Activated T-cell treated with anti-CD3 and anti-CD28 coated beads, Interleukin-2, amount 50 U/mL, for 72 hours (primary cell): ENCODE measurements at places on chromosomes 1 and 21. TPM values are rescaled to one million over a fixed set of nuclear protein-coding genes. Genes with fewer than 3 reads are reported as not detected.

ATP6V1G3 gene
- not detected for total RNA-seq

ARHGEF19 gene
- 7.0 TPM for total RNA-seq

DNA sequence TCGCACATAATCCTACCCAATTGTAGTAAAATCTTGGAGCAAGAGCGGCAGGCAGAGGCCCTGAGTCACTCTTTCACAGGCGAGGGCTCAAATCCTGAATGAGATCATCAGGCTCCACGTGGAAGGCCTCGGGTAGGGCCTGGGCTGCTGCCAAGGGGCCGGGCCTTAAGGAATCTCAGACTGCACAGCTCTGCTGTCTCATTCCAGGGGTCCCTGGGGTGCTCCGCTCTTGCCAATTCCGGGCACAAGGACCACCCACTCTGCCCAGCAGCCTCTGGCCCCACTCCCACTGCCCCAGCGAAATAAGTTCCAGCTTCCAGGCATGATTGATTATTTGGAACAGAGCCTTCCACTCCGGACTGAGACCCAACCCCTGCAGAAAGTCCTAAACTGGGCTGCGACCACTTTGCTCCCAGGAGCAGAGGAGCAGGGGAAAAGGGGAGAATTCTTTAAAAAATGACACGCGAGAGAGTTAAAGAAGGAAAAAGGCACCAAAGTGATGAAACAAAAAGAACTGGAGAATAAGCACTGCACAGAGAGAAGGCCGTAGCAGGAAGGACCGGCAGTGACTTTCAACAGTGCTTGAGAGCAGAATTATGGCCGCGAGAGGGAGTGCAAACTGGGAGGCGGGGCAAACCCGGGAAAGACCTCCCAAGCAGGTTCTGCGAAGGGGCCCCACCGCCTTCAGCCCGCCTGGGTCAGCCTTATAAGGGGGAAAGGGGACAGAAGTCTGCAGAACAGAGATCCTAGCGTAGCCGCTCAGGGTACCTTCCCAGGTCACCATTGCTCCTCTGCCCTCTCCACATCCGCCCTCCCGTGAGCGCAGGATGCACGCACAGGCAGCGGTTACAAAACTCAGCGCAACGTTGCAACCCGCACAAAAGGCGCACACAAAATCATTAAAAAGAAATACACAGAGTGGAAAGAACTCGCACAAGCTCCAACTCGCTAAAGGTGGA lies 2.0 kb downstream of the ADAMTS1 start:
- DNase-seq: peak; percentile 16

TRNP1 gene
- 0.96 TPM for total RNA-seq

DNA sequence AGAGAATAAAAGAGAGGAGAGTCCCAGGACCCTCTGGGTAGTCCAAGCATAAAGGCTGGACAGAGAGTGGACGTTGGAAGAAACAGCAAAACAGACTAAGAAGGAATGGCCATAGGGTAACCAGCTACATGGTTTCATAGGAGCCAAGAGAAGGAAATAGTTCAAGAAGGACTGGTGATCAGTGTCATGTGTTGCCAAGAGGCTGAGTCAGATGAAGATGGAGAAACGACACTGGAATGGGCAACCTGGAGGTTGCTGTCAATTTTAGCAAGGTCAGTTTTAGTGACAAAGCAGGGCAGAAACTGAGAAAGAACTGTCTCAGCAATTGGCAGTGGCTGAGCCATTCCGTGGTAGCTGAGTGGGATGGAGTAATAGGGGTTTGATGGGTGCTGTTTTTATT lies 41.4 kb downstream of the HMGB4 start:
- DNase-seq: no peak

DNA sequence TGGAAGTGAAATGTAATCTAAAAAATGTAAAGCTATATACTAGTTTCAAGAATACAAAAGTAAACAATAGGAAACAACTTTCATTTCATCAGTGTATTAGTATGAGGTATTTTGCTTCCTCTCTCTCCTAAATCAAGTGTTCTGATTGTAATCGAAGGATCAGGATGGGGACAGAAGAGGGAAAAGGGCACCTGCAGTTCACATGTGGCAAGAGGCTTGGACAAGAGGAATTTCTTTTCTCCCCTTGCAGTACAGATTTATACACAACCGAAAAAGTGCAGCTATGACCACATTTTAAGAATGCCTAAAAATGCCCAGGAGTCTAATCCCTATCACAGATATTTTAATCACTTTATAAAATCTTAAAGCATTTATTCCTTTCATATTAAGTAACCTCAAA lies 63.7 kb downstream of the NRIP1 start:
- DNase-seq: no peak

LYST gene
- 50.7 TPM for total RNA-seq

DNA sequence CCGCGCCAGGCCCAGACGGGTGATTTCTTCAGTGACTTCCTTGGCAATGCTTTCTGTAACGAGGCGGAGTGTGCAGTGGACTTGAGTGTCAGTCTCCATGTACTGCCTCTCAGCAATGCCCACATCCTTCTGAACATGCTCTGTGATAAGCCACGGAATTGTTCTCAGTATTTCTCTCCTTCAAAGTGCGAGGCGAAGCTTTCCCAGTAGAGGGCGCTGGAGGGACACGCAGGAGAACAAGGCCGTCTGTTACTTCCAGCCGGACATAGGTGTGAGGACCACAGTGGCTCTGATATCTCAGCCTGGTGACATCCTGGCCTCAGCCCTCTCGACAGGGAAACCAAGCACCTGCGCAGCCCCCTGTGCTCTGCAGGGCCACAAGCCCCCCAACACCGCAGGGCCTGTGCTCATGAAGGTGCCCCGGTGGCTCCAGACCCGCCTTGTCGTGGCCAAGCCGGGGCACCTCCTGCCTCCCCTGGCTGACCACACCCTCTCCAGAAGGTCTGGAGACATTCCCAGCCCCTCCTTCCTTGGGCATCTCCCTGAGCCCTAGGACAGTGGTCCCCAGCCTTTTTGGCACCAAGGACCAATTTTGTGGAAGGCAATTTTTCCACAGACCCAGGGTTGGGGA lies 46.1 kb upstream of the BACE2 start:
- DNase-seq: peak; percentile 66

TMEM200B gene
- 0.36 TPM for total RNA-seq

DNA sequence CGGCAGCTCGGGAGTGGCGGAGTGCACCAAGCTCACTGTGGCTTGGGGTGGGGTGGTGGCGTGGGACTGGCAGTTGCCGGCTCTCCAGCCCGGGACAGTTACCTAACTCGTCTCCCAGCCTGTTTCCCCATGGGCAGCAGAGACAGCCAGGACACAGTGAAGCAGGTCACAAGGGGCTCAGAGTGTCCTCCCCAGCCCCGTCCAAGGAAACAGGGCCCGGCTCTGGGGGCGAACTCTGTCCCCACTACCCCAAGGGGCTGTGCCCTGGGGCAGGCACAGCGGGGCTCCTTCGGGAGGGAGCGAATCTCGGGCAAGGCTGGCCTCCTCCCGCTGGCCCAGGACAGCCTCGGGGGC lies 759 bp downstream of the GPR157 start:
- DNase-seq: no peak

DNA sequence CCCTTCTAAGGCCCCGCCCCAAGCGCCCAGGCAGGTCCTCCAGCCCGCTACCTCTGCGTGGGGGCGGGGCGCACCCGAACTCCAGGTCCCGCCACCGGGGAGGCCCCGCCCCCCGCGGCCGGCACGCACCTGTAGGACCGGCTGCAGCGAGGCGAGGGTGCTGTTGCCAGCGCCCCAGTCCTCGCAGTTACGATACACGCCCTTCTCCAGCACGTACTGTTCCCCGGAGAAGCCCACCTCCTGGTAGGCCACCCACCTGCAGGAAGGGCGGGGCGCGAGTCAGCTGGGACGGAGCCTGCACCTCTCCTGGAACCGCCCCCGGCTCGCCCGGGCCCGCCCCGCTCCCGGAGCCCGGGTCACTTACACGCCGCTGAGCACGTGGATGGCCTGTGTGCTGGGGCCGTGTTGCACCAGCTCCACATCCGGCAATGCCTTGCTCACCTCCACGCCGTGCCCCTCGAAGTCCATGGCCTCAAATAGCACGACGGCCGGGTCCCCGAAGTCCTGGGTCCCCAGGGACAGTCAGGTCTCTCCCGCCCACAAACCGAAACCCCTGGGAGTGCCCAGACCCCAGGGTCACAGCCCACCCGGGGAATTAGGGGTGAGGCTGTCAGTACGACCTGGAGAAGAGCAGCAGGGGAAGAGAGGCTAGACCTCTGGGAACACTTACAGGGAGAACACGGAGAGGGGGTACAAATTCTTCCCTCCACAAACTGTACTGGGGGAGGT lies 17.3 kb downstream of the CRYBG2 start:
- peak; percentile 84 for DNase-seq

DNA sequence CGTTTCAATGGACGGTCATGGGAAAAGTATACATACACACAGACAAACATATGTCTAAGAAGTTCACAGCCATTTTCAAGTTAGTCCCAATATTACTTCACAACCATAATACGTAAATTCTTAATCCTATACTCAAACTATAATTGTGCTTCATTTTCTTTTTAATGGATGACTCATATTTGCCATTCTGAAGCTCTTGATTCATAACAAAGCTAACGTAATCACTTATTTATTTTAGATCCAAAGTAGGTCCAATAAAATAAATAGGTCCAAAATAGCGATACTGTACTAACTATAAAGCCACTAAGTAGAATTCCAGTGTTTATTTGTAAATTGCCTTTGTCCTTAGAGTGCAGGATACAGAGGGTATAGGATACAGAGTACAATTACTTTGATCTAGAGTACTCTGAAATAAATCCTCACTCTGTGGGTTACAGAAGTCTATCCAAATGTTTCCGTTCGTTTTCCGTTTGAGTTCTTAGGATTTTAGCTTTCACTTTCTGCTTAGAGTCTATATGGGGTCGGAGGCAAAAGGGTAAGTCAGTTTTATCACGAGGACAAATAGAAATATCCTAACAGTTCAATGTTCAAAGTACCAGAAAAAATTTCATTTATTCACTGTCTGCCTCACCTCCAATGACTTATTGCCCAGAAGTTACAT lies 8.8 kb upstream of the C1orf115 start:
- DNase-seq: no peak

CLEC20A gene
- total RNA-seq: not detected

CFHR1 gene
- total RNA-seq: not detected

DNA sequence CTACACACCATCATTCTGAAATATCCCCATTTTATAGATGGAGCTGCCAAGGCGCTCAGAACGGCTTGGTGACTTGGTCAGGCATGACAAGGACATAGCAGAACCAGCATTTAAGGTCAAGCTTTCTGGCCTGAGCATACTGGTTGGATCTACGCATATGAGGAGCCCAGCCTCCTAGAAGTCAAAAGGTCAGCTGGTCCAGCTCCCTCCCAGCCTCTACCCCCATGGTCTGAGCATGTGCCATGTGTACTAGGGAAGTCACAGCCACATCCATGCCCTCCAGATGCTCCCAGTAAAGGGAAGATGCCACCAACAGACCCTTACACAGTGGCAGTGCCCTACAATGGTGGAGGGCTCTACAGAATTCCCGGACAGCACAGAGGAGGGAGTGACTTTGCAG lies 96.7 kb downstream of the EPHB2 start:
- DNase-seq: no peak

KIF17 gene
- not detected for total RNA-seq

DNA sequence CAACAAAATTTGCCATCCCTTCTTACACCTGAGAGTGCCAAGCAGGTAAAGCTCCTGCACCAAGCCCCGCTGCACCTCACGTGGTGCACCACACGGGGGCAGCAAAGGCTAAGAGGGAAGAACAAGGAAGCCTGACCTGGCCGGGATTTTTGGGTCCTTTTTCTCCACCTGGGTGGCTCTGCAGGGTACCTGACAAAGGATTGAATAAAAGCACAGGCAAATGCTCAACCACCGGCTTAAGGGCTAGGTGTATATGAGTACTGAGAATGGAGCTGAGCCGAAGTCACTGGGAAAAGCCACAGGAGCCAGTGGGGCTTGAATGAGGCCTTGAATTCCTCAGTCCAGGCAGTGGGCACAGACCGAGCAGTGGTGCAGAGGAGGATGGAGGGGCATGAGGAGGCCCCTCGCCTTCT lies 36.4 kb downstream of the ZNF697 start:
- DNase-seq: peak; percentile 83
